Mesendoderm (in vitro differentiated cells): ENCODE measurements at places on chromosomes 2 and 18.
A peak's percentile ranks its signal among the peaks of the same experiment; 100 is the strongest.

DNA sequence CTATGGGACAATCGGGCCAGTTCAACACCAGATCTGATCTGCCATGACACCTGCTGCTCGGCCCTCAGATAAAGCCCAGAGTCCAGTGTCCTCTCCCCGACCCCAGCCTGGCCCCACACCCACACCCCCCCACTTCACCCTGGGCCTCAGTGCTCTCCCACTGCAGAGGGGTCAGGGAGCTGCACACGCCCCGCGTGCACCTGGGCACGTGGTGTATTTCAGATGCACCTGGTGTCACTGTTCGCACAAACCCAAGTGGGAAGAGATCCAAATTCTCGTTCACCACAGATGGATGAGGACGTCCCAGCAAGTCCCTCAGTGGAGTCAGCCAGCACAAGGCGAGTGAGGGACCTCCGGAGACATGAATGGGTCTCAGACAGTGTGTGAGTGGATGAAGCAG is 161.3 kb downstream of the RTP5 start:
- H3K27ac ChIP-seq, result no peak overlapping the region
- no peaks in the 10 kb centered on the region for H3K4me1 ChIP-seq
- no peak overlapping the region for H3K4me3 ChIP-seq
- H3K27me3 ChIP-seq, result no peaks in the 10 kb centered on the region
- DNase-seq, result no peak

DNA sequence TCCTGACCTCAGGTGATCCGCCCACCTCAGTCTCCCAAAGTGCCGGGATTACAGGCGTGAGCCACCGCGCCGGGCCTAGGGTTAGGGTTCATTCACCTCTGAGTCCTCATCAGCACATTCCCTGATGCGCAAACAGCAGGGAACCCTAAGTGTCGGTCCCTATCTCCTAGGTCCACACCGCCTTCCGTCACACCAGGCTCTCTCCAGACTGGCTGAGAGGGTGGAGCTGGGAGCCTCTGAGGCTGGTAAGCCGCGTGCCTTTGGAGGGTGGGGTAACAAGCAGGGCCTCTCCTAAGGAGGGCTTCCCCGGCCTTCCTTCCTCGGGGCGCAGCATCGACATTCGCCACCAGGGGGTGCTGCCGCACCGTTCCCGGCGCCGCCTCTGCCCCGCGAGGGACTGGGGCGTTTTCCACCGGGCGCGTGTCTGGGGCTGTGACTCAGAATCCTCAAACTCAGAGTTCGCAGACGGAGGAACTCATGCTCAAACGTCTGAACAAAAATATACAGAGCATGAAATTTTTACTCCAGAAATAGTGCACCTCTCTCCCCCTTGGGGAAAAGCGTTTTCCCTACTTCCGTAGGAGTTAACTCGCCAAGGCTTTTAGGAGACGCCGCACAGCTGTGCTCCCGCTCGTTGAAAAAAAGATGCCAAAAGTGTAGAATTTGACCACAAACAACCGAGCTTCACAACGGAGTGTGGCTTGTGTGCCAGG is 63.9 kb upstream of the ASAP2 start:
- H3K4me1 ChIP-seq, result peaks cover 3% of the 10 kb centered on the region
- H3K27me3 ChIP-seq, result no peaks in the 10 kb centered on the region
- peak; percentile 98 for DNase-seq

DNA sequence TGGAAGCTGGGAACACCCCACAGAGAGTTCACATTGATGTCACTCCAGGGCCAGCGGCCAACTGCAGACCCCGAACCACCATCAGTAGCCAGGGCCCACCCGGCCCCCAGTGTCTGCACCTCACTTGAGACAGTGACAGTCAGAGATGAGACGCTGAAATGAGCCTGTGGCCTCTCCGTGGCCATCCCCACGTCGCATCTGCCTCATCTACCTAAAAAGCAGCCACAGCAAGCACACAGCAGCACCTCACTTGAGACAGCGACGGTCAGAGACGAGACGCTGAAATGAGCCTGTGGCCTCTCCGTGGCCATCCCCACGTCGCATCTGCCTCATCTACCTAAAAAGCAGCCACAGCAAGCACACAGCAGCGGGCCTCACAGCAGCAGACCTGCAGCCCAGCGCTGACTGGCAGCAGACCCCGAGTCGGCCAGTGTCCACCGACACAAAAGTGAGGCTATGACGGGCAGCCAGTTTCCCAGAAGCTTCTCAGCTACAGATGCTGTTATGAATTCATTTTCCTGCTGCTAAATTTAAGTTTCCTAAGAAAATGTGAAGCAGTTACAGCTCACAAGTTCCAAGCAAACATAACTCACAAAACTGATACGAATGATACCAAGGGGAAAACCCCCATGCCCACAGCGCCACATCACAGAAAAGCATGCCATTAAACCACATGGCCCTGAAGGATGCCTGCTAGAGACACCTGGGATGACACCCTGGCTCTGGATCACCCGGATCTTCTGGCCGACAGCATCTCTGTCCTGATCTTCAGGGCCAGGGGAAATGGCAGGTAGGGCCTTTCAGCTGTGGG is 27.7 kb downstream of the SNORC start:
- DNase-seq, result no peak
- no peak overlapping the region for H3K4me3 ChIP-seq
- H3K36me3 ChIP-seq, result no peaks in the 10 kb centered on the region
- no peaks in the 10 kb centered on the region for H3K27me3 ChIP-seq
- no peaks in the 10 kb centered on the region for H3K4me1 ChIP-seq
- H3K27ac ChIP-seq, result no peak overlapping the region

- H3K36me3 ChIP-seq, result no peaks in the 10 kb centered on the region
- H3K4me1 ChIP-seq, result no peaks in the 10 kb centered on the region
- peaks cover 20% of the 10 kb centered on the region for H3K27me3 ChIP-seq
- H3K27ac ChIP-seq, result no peak overlapping the region
- no peak for DNase-seq
- no peak overlapping the region for H3K4me3 ChIP-seq
Observed at GRCh38 chr2:192190474-192190873, 4.3 kb downstream of the TMEFF2 start.

DNA sequence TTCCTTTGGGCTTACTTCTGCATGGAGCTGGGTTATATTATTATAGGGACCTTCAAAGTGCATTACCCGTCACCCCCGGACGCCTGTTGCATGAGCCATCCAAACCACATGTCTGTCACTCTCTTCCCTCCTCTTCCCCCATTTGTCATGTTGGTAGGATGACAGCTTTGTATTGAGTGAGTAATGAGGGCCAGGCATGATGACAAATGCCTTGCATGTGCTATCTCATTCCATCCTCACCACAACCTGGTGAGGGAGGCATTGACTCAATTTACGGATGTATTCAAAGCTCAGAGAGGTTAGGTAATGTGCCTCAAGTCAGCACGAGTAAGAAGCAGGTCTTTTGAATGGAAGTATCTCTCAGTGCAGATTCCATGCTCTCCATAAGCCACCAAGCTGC is 510.5 kb upstream of the TNP1 start:
- no peaks in the 10 kb centered on the region for H3K27me3 ChIP-seq
- H3K4me3 ChIP-seq, result no peak overlapping the region
- H3K27ac ChIP-seq, result no peak overlapping the region
- no peaks in the 10 kb centered on the region for H3K36me3 ChIP-seq
- DNase-seq, result peak; percentile 57
- peaks cover 10% of the 10 kb centered on the region for H3K4me1 ChIP-seq

DNA sequence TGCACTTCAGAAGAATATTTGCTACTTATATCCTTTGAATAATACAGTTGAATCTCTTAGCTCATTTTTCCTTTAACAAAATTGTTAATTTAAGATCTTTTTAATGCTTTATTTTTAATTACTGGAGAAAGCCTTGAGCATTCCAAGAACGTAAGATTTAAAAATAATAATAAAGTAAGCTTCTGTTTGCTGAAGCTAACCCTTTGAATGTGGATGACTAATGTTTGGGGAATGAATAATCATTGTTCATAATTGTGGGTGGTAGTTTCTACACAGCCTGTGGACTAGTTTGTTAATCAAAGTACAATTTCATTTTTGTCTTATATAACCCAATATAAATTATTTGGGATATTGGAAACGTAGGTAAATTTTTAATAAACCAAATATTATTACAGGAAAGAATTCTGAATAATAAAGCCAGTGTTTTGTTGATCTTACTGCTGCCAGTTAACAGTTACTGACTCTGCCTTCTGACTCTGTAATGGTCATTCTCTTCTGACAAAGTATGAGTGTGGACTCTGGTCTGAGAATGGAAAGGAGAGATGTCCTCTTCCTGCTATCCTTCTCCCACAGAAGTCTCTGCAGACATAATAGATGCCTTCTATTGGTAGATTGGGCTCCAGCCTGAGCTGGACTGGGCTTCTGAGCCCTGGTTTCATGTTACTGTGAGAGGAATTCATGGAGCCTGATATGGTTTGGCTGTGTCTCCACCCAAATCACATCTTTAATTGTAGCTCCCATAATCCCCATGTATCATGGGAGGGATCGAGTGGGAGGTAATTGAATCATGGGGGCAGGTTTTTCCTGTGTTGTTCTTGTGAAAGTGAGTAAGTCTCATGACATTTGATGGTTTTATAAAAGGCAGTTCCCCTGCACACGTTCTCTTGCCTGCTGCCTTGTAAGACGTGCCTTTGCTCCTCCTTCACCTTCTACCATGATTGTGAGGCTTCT is 292.7 kb upstream of the SLC39A10 start:
- no peaks in the 10 kb centered on the region for H3K27me3 ChIP-seq
- no peak for DNase-seq
- H3K4me1 ChIP-seq, result no peaks in the 10 kb centered on the region
- no peaks in the 10 kb centered on the region for H3K36me3 ChIP-seq
- no peak overlapping the region for H3K4me3 ChIP-seq
- no peak overlapping the region for H3K27ac ChIP-seq

DNA sequence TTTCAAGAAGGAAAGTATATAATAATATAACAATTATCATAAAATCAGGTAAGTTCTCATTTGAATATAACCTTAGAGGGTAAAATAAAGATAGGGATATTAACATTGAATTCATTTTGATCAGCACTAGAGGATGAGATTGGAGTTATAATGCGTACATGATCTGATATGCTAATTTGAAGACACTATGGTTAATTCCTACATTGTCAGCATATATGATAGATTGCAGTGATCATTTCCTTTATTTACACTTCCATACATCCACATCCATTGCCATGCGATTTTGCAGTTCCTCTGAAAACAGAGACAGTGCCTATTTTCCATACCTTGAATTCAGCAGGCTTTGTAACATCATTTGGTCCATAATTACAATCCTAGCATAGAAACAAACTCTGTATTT is 519.2 kb downstream of the CCDC85A start:
- no peak overlapping the region for H3K4me3 ChIP-seq
- no peaks in the 10 kb centered on the region for H3K27me3 ChIP-seq
- H3K4me1 ChIP-seq, result no peaks in the 10 kb centered on the region
- H3K27ac ChIP-seq, result no peak overlapping the region

DNA sequence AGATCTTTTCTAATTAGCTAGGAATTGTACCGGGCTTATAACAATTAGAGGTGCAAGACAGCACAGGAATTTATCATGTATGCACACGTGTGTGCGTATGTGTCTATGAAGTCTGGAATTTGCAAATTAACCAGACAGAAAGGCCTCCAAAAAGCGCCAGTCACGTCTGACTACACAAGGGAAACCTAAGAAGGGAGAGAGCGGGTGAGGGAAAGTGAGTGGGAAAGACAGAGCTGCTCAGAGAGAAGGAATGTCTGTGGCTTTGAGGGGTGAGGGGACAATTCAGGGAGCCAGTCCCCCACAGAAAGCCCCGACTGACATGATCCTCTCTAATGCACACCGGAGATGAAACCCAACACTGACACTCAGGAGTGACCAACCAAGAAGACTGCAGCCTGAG is 197.7 kb upstream of the SH3BP4 start:
- no peaks in the 10 kb centered on the region for H3K36me3 ChIP-seq
- no peak overlapping the region for H3K27ac ChIP-seq
- no peaks in the 10 kb centered on the region for H3K27me3 ChIP-seq

- peak overlapping the region; percentile 99 for H3K4me3 ChIP-seq
- no peaks in the 10 kb centered on the region for H3K27me3 ChIP-seq
- peak overlapping the region; percentile 60 for H3K27ac ChIP-seq
- DNase-seq, result no peak
Observed at GRCh38 chr2:171688129-171688465, 828 bp downstream of the DYNC1I2 start.
